Stimulated activated CD4-positive, alpha-beta T cell treated with anti-CD3 and anti-CD28 coated beads, Interleukin-4, amount 100 ng/mL, for 1 hour (primary cell): ENCODE measurements at places on chromosomes 12 and 14.
A peak's percentile ranks its signal among the peaks of the same experiment; 100 is the strongest.

DNA sequence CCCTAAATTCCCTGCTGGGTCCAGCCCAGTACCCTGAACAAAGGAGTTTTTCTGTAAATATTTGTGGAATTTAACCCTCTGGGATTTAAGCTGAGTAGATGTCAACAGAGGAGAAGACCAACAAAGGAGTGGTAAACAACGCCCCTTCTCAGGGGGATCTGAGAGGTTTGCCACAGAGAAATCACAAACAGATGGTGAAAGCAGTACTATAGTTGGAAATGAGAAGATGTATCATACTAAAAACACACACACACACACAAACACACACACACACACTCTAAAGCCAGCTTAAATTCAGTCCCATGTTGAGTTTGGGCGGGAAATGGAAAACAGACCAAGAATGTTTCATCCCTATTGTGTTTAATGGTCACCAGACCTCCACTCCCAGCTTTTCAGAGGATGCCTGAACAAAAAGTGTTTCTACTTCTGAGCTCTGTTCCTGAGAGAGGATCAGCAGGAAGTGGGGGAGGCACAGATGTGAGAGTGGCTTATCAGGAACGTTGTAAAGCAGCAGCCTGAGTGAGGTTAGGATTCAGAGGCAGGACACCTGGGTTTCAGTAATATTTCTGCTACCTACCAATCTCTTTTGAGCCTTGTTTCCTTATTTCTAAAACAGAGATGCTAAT is 3.2 kb downstream of the BIN2 start:
- no peak for DNase-seq

DNA sequence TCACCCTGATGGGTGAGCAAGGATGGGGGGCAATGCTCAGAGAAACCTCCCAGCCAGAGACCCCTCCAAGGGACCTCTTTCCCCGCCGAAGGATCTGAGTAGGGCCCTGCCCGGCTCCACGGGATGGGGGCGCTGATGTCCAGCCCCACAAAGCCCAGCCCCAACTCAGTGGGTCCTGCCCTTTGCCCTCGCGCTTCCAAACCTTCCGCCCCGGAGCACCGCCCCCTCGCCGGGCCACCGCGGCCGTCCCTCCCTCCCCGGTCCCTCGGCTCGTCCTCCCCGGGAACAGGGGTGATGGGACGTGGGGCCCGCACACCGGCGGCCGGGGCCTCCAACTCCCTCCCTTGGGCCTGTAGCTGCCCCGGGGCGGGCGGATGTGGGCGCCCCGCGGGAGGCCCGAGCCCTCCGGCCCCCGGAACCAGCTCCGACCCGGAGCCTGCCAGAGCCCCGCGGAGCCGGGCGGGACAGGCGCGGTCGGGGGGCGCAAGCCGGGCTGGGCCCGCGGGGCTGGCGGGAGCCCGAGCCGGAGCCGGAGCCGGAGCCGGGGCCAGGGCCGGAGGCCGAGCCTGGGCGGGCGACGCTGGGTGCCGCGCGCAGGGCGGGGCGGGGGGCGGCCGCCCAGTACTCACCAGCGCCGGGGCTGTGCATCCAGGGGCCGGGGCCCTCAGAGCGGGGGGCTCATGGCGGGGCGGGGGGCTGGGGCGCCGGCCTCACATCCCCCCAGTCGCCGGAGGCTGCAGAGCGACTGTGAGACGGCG is 386 bp downstream of the HDAC7 start:
- peak; percentile 58 for DNase-seq

GRCh38 chr14:103408491-103409155 is 23.4 kb downstream of the MARK3 start:
- DNase-seq = no peak

DNA sequence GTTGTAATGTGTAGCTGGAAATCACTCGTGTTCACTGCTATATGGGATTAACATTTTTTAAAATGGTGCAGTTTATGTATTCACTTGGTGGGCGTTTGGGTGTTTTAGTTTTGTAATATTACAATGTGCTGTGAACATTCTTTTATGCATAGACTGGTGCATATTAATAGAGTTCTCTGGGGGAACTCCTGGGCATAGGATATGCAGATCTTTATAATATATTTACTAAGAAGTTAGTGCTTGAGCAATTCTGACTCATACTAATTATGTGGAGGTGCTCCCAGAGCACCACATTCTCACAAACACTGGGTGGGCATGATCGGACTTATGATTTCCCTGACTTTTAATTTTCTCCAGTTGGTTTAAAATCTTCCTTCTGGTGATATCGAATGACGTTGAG is 342.3 kb downstream of the PDZRN4 start:
- DNase-seq = no peak

GRCh38 chr12:50715174-50715573 is 48.7 kb upstream of the ATF1 start:
- DNase-seq = no peak

- DNase-seq = no peak
Measured at GRCh38 chr12:64486657-64487056, 34.7 kb downstream of the TBK1 start.

DNA sequence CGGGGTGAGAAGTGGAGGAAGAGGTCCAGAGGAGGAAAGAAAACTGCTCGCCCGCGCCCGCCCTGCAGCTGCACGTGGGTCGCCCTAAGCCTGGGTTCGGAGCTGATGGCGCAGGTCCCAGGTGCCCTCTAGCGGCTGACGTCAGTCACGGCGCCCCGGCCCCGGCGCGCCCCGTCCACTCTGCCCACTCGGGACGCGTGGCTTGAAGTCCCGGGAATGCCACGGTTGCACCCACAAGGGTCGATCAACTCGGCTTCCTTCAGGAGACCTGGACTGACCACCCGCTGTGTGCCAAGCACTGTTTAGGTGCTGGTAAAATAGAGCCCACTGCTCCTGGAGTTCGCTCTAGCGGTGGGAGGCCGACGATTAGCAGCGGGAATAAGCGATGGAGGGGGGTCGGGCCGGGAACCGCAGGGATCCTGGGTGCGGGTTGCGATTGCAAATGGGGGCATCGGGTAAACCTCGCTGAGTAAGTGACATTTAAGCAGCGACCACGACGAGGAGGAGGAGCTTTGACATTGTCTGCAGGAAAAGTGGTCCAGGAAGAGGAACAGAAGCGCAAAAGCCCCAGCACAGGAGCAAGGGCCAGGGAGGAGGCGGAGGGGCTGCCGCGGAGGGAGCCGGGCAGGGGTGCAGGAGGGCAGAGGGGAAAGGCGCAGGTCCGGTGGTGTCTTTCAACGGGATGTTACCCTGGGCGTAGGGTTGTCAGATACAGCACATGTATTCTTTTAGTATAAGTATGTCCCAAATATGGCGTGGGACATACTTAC is 5.1 kb upstream of the ZNF839 start:
- DNase-seq = peak; percentile 83

- DNase-seq = no peak
Measured at GRCh38 chr14:26549571-26549970, 48.3 kb downstream of the NOVA1 start.

DNA sequence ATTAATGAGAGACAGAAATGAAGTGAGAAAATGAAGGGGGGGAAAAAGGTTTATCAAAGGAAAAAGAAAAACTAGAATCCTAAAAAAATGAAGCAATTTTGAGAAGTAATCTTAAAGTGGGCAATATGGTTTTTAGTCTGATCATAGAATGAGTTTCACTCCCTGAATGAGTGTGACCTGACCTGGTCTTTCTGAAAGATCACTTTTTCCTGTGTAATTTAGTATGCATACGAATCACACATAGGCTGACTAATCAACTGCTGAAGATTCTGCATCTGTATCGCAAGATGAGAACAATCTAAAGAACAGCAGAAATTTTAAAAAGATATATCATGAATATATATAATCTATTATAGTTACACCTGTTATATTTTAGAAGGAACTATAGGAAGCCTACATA is 11.3 kb downstream of the GNPTAB start:
- DNase-seq = no peak

DNA sequence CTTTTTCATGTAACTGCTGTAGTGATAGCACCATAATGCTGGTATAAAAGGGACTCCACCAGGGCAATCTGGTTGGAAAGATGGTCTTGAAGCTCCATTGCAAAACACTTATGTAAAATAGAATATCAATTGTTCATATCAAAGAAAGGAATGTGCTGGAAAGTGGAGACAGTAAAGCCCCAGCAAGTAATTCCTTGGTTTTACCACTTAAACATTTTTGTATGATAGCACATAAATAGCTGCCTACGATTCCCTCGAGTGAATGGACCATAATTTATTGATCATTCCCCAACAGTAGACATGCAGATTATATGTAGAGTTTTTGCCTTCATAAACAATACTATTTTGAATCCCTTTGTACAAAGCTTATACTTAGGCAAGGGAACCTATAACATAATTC is 275.4 kb downstream of the PAWR start:
- DNase-seq = no peak

DNA sequence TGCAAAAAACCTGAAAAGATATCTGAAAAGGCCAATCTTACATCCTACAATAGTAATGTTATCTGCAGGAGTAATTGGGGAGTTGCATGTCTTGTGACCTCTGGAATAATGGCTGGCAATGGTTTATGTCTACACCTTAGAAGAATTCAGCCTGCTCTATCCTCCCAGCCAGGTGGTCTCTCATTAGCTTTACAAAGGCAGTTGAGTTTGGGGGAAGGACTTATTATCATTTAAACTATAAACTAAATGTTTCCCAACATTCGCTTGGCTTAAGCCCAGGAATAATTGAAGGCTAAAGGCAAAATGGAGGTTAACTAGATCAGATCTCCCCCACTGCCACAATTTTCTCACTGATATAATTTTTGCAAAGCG is 158.4 kb upstream of the SFSWAP start:
- DNase-seq = no peak

GRCh38 chr12:14974633-14975032 is 1.8 kb downstream of the PDE6H start:
- DNase-seq = no peak

DNA sequence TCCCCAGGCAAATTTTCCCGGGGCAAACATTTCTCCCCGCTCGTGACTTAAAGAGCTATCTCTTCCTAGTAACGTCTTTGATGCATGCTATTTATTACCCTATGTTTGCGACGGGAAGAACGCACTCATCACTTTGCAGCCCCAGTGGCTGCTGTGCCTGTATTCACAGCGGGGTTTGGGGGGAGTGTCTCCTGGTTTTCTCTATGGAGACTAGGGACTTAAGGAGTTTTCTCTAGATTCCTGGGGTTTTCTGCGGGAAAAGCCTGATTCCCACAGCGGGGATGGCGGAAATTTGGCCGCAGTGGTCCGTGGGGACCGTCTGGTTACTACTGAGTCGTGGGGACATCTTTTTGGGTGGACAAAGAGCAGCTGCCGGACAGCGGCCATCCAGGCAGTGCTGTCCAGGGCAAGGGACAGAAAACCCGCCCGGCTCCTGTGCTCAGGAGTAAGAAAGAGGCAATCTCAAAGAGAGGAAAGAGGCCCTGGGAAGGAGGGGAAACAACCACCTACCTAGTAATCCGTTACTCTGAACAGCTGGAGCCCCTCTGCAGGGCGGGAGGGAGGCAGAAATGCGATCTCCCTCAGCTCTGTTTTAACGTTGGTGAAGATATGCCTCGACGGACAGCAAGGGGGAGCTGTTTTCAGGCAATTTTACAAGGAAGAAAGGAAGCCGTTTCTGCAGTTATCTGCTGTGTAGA is 771 bp upstream of the AVPR1A start:
- DNase-seq = no peak

- no peak for DNase-seq
Measured at GRCh38 chr12:124651516-124652273, 84.3 kb upstream of the NCOR2 start.

DNA sequence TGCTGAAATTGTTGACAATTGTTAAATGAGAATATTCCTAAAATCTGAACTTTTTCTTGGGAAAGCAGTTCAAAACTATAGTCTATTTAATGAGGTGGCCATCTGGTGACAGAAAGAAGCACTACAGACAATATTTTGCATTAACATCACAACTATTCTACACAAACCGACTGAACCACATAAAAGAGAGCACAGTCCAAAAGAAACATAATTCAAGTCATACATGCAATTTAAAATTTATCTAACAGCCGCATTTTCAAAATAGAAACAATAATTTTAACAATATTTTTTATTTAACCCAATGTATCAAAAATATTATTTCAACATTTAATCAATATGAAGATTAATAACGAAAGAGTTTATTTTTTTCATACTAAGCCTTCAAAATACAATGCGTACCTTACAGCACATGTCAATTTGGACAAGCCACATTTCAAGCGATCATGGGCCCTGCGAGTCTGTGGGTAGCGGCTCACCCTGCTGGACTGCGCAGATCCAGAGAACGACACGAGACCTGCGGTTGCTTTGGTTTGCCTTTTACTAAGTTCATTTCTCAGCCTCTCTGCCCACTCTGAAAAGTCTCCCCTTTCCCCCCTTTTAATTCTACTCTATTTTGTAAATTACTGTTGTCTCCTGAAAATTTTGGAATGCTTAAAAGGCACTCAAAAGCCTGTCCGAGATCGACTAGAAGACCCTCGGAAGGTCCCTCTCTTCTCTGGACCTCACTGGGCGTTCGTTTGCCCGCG is 947 bp upstream of the LRRC9 start:
- DNase-seq = no peak

- DNase-seq = peak; percentile 13
Measured at GRCh38 chr12:25052196-25052913, 103.5 kb upstream of the BCAT1 start.

- no peak for DNase-seq
Measured at GRCh38 chr12:117907108-117907689, 61.6 kb downstream of the KSR2 start.

DNA sequence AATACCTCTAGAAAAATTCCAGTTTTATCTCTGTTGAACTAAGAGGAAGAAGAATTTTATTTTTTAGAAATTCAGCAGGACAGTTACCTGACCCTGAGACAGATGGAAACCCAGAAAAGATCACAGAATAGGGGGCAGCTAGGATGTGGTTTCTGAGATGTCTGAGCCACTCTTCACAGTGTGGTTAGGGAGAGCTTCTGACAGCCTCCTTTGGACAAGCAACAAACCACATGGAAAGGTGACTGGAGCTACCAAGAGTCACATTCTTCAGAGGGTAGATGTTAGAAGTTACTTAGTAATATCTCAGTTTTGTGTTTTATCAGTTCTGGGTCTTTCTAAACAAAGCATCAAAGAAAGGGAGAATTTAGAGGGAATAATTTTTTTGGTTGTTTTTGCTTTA is 117.3 kb upstream of the NAP1L1 start:
- DNase-seq = no peak

DNA sequence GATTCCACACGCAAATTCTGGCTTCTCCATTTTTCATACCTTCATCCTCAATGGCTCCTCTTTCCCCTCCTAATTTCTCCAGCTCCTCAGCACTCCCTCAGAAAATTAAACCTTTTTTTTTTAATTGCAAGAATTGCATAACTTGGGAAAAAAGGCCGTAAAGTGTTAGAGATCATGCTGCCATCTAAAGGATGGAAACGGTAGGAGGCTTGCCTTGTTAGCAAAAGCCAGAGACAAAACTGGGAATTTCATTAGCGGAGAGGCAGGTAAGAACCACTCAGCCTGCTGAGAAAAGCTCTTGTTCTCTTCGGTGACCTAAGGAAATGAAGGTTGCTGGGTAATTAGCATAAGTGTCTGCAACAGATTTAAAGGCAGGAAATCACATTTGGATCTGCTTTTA is 204.3 kb downstream of the AEBP2 start:
- no peak for DNase-seq

GRCh38 chr12:104909761-104910160 is 48.3 kb downstream of the SLC41A2 start:
- DNase-seq = no peak
